ENCODE measurements at places on chromosomes 2 and 18.

- DNase-seq = no peak
Measured at GRCh38 chr2:63041592-63041991, 9.0 kb upstream of the OTX1 start.

GRCh38 chr2:104249629-104250028, 604.3 kb upstream of the POU3F3 start:
- no peak for DNase-seq

GRCh38 chr2:6139142-6139541, 447.0 kb downstream of the SOX11 start:
- no peak for DNase-seq

GRCh38 chr2:53111406-53111805, 656.2 kb upstream of the CHAC2 start:
- DNase-seq = no peak

DNA sequence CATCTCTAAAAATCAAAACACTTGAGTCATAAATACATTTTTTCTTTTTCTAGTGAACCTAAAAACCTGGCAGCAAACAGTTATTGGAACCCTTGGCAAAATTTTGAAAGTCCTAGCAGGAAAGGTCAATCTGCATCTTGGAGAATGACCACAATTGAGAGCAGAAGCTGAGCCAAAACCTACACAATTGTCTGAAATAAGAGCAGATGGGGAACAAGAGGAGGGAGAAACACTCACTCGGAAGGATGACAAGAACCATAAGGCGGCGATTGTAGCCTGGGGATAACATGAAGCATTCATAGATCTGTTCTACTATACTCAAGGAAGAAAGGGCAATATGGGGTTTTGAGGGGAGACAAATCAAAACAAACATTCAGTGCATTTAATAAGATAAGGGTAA, 117.0 kb downstream of the CHN1 start:
- no peak for DNase-seq

DNA sequence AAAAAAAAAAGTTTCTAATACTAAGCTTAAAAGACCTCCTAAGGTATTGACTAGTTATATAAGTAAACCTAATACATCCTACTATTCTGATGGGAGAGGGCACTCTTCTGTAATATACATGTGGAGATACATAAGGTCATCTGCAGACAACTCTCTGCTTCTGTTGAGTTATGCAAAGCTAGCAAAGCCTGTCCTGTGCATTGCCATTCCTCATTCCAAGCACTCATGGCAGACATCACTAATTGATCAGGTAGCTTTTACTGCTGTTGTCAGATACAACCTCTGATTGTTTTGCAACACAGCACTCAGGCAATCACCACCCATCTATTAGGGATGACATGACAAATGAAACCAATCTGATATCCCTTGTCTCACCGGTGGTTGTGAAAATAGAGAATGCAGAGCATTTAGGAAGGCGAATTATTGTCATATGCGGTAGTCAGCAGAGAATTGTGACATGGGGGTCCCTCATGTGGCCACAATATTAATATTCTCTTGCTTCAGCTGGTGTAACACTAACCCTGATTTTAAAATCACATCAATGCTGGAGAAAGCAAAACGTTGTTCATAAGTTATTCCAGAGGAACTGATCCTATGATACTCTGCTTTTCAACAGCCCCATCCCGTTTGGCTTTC, 416.5 kb upstream of the GYPC start:
- DNase-seq = no peak

GRCh38 chr2:124561486-124561885, 536.4 kb downstream of the CNTNAP5 start:
- no peak for DNase-seq

GRCh38 chr18:69523582-69523981, 122.9 kb downstream of the DOK6 start:
- DNase-seq = no peak

DNA sequence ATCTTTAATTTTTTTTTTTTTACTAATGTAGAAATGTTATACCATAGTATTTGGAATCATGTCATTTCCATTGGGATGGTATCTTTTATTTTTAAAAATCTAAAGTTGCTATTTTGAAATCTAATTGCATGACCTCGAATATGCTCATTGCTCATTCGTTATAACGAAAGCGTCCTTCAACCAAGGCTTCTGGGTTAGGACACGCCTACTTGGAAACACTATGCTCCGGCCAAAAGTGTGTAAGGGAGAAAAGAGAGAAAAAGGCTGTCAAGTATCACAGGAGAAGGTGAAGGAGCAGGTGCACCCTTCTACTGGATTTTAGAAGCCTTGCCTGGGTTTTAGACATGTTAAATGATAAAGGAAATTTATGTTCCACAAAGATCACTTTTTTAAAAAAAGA, 465.9 kb upstream of the ID2 start:
- DNase-seq = no peak

GRCh38 chr2:108629417-108629816, 89.9 kb upstream of the RANBP2 start:
- no peak for DNase-seq

- no peak for DNase-seq
Measured at GRCh38 chr2:68853035-68853434, 18.2 kb downstream of the BMP10 start.

- no peak for DNase-seq
Measured at GRCh38 chr2:64210816-64211215, 66.6 kb upstream of the PELI1 start.
